Activated naive CD4-positive, alpha-beta T cell treated with anti-CD3 and anti-CD28 coated beads, Interleukin-2, amount 10 ng/mL, durations not matched to agents 7 days and 5 days (primary cell): ENCODE measurements at places on chromosomes 3 and 15.

- no peaks in the 10 kb centered on the region for H3K36me3 ChIP-seq
- no peak for DNase-seq
- H3K4me1 ChIP-seq, result no peaks in the 10 kb centered on the region
- no peak overlapping the region for H3K4me3 ChIP-seq
- no peak overlapping the region for H3K27ac ChIP-seq
- H3K27me3 ChIP-seq, result no peaks in the 10 kb centered on the region
These were observed 83.0 kb downstream of the ZNF385D start for GRCh38 chr3:21668012-21668411.

DNA sequence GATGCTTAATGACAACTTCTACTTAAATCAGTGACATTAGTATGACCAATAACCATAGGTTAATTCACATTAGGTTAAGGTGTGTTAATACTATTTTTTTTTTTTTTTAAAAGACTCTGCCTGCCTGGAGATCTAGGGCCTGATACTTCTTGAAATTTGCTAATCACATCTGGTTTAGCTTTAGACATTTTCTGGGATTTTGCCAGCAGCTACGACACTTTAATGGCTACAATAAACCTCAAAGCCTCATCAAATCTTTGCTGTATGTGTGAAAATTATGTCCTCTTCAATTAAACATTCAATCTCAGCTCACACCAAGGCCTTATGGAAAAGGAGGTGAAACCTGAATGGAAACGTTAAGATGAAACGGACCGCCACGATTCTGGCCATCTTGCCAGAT is 167.9 kb downstream of the GREM1 start:
- no peak overlapping the region for H3K4me3 ChIP-seq
- H3K27ac ChIP-seq, result no peak overlapping the region
- DNase-seq, result no peak
- H3K4me1 ChIP-seq, result no peaks in the 10 kb centered on the region

DNA sequence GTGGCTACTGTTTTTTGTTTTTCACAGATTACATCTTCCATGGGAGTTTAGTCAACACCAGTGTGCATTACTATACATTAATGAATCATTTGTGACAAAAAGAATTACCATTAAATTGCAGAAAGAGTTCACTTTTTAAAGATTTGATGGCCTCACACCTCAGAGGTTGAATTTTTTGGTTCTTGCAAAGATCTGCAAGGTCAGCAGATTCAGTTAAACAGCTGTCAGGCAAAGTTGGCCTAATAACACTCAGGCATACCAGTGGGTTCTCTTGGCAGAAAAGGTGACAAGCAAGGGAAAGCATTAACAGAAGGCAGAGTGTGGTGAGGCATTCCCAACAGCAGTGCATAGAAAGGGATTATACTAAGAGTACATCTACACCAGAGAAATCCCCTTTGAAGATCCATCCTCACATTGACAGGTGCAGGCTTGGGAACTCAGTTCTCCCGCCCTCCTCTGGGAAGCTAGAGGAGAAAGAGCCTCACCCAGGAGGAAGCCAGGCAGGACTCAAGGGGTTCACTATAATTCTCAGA is 24.3 kb upstream of the PTX3 start:
- peaks cover 13% of the 10 kb centered on the region for H3K27me3 ChIP-seq
- DNase-seq, result no peak

DNA sequence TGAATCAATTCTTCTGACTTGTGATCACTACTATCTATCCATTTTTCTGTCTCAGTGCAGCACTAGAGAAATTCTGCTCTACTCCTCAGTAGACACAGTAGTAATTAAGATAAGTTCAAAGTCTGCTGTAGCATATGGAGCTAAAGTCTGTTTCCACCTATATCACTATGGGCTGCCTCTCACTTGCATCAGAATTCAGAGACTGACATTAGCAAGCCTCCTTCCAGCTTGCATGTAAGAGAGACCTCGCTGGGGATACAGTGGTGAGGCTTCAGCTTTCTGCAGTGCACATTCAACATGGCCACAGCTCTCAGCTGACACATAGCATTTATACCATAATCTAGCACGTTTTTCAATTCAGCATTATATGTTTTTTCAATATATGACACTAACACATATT is 217.0 kb downstream of the PLOD2 start:
- H3K4me1 ChIP-seq, result no peaks in the 10 kb centered on the region
- no peak overlapping the region for H3K27ac ChIP-seq
- no peak overlapping the region for H3K4me3 ChIP-seq
- H3K27me3 ChIP-seq, result no peaks in the 10 kb centered on the region
- no peaks in the 10 kb centered on the region for H3K36me3 ChIP-seq
- DNase-seq, result no peak

GRCh38 chr15:63749330-63749942 is 84.3 kb downstream of the HERC1 start:
- H3K27me3 ChIP-seq, result no peaks in the 10 kb centered on the region
- no peaks in the 10 kb centered on the region for H3K4me1 ChIP-seq
- H3K4me3 ChIP-seq, result no peak overlapping the region
- DNase-seq, result no peak
- H3K27ac ChIP-seq, result no peak overlapping the region

DNA sequence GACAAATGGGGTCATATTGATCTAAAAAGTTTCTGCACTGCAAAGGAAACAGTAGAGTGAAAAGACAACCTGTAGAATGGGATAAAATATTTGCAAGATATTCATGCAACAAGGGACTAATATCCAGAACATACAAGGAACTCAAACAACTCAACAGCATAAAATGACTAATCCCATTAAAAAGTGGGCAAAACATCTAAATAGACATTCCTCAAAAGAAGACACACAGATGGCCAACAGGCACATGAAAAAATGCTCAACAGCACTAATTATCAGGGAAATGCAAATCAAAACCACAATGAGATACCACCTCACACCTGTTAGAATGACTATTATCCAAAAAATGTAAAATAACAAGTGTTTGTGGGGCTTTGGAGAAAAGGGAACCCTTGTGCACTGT is 8.8 kb downstream of the SLC12A8 start:
- peaks cover 28% of the 10 kb centered on the region for H3K27me3 ChIP-seq
- no peak overlapping the region for H3K27ac ChIP-seq
- no peak for DNase-seq

DNA sequence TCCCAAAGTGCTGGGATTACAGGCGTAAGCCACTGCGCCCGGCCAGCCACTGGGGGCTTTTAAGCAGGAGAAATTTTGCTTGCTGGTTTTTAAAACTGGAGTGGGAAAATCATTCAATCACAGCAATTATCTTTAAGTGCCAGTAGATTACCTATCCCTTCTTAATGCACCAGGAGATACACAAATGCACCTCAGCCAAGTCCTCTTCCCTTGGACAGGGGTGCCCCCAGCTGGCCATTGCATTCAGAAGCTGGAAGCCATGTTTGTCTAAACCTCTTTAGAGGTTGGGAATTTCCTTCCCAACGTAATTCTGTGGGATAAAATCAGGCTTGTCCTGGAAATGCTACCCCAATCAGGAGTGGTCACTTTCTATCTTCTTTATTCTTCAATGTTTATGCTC is 26.6 kb downstream of the MIX23 start:
- DNase-seq, result peak; percentile 58
- H3K4me3 ChIP-seq, result no peak overlapping the region
- H3K36me3 ChIP-seq, result peaks cover 7% of the 10 kb centered on the region
- H3K27me3 ChIP-seq, result no peaks in the 10 kb centered on the region
- H3K27ac ChIP-seq, result no peak overlapping the region
- peaks cover 9% of the 10 kb centered on the region for H3K4me1 ChIP-seq

DNA sequence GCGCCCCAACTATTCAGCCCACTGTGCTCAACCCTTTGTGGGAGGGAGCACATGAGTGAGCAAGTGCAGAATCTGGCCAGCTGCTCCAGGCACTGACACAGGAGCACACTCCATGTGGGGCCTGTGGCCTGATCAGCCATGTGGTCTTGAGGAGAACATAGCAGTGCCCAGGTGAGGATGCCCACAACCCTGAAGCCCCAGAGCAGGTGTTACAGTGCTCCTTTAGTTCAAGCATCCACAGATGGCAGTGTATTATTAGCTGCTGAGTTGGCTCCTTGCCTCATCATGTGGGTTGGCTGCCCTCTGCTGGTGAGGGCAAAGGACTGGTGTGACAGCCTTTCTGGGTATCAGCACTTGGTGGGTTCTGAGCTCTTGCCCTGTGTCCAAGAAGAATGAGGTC is 1588.2 kb downstream of the SI start:
- H3K27me3 ChIP-seq, result no peaks in the 10 kb centered on the region
- DNase-seq, result no peak
- no peak overlapping the region for H3K27ac ChIP-seq
- H3K36me3 ChIP-seq, result no peaks in the 10 kb centered on the region
- no peak overlapping the region for H3K4me3 ChIP-seq
